ENCODE measurements at places on chromosomes 7 and 10.
A peak's percentile ranks its signal among the peaks of the same experiment; 100 is the strongest.

DNA sequence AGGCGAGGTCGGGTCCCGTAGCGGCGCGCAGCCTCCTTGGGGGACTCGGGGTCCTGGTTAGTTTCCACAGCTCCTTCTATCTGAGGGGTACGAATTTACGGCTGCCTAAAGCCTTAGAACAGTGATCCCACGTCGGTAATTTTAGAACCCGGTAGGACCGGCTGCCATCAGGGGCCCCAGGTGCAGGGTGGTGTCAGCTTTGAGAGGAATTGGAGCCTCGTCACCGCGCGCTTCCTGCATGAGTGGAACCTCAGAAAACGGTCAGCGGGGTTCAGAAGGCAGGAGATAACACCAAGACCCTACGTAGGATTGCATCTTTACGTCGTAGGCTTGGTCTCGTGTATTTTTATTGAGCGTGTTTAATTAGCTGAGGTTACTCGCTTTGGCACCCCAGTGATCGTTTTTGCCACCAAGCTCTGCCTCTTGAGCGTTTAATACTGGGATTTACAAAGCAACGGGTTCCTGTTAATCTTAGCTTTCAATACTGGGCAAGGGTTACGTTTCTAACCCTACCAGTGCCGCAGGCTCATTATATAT, 443 bp downstream of the RNF32 start:
- DNase-seq: peak; percentile 49

GRCh38 chr7:46032942-46033341, 111.9 kb upstream of the IGFBP3 start:
- DNase-seq: no peak

DNA sequence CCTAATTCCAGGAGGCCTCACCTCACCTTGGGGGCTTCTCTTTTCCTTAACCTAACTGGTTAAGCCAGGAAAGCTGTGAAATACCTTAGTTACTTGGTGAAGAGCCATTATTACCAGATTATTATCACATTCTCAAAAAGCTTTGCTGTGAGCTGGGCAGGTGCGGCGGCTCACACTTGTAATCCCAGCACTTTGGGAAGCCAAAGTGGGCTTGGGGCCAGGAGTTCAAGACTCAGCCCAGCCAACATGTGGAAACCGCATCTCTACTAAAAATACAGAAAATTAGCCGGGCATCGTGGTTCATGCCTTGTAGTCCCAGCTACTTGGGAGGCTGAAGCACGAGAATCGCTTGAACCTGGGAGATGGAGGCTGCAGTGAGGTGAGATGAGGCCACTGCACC, 102.4 kb upstream of the KLF6 start:
- no peak for DNase-seq

- DNase-seq: no peak
These were observed 272.7 kb downstream of the KLF6 start for GRCh38 chr10:3512263-3512662.

- no peak for DNase-seq
These were observed 751.0 kb downstream of the GRID1 start for GRCh38 chr10:85615556-85615955.

DNA sequence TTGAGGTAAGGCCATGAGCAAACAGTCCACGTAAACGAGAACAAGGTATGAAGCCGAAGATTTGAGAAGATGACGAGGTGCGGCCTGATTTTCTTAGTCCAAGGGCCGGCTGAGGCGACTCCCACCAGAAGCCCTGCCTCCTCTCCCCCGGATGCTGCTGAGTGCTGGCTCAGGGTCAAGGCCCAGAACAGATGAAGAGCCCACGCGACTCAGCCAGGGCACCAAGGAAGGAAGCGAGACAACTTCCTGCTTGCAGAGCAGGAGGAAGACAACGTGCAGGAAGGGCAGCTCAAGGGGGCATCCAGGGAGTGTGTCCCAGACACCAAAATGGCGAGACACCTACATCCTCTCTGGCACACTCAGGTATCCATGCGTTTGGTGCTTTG, 99.5 kb downstream of the CYTH3 start:
- DNase-seq: no peak

- peak; percentile 54 for DNase-seq
These were observed 778 bp upstream of the TRIM8 start for GRCh38 chr10:102643336-102644065.

- DNase-seq: no peak
These were observed 3.9 kb downstream of the LRWD1 start for GRCh38 chr7:102468478-102469350.

GRCh38 chr7:35355911-35356310, 102.0 kb upstream of the TBX20 start:
- no peak for DNase-seq

Measured in stimulated activated CD4-positive, alpha-beta T cell treated with anti-CD3 and anti-CD28 coated beads, Interleukin-4, amount 100 ng/mL, for 24 hours (primary cell).